ENCODE measurements at places on chromosomes 4 and X.

DNA sequence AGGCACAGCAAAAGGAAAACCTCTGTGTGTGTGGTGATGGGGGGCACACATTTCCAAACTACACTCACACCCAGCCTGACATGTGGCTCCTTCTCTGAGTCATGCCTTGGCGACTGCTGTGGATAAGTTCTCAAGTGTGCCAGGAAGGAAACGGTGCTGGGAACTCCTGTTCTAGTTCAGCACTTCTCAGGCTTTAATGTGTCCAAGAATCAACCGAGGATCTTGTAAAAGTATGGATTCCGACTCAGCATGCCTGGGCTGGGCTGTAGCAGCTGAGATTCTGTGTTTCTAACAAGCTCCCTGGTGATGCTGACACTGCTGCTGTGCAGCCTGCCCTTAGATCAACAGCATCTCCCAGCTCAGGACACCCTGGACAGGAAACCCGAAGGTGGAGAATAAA, 20.2 kb downstream of the CLNK start:
- no peak for DNase-seq

DNA sequence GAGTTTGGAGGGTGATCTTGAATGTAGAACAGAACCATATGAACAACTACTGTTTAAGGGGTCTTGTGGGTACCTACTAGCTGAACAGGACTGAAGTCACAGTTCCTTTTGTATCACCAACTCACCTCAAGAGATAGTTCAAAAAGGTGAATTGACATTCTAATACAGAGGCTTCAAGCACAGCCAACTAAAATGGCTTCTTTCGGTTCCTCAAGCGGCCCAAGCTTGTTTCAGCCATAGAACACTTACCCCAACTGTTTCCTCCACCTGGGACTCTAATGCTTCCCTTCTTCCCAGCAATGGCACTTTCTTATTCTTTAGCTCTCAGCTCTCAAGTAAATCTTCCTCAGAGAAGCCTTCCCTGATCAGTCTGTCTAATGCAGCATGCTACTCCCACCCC, 277.5 kb upstream of the GK2 start:
- no peak for DNase-seq

GRCh38 chr4:78763251-78763650, 12.9 kb upstream of the BMP2K start:
- DNase-seq = no peak

- DNase-seq = no peak
Measured at GRCh38 chrX:23813808-23814207, 30.8 kb downstream of the SAT1 start.

- no peak for DNase-seq
Measured at GRCh38 chr4:139740531-139741041, 75.0 kb downstream of the MGST2 start.

DNA sequence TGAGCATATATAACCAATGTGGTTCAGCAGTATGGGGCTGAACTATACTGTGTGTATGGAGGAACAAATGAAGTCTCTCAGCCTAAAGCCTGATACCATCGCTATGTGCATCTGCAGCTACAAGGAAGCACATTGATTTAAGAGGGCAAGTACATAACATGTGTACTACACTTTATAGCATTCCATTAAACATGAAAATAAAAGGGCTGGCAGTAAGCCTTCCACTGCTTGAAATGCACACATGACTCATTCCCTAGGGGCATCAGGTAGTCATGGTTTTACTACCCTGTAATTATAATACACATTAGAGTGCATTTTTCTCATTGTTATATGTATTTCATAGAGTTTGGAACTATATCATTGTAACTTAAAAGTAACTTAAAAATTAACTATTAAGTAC, 51.2 kb downstream of the SMARCA1 start:
- no peak for DNase-seq

GRCh38 chr4:160423879-160424451, 1321.1 kb downstream of the RAPGEF2 start:
- no peak for DNase-seq

GRCh38 chr4:807792-808191, 18.1 kb downstream of the CPLX1 start:
- DNase-seq = no peak

- no peak for DNase-seq
Measured at GRCh38 chr4:26931966-26932365, 71.3 kb downstream of the STIM2 start.

DNA sequence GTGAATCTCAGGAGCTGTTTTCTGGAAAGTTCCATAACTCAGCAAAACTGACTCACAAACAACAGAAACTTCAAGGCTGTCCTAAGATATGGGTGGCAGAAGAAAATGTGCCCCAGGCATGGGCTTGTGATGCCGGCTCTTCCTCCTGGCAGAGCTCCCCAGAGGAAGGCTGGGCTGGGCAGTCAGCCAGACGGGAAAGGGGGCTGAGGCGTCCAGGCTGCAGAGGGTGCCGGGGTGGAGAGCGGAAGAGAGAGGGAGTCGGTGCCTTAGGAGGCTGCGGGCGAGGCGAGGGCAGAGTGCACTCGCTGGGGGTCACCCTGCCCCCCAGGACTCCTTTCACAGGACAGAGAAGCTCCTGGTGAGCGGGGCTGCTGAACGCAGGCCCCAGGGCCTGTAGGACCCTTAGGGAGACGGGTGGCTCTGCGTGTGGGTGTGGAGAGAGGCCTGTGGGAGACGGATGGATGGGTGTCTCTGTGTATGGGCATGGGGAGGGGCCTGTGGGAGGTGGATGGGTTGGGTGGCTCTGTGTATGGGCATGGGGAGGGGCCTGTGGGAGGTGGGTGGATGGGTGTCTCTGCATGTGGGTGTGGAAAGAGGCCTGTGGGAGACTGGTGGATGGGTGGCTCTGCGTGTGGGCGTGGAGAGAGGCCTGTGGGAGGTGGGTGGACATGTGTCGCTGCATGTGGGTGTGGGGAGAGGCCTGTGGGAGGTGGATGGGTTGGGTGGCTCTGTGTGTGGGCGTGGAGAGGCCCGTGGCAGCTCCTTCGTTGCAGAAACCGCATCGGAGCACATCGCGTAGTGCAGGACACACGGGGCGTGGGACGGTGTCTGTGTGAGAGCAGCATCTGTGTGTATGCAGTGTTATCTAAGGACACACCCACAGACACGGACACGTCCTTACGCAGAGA, 15.9 kb downstream of the PCGF3 start:
- no peak for DNase-seq

GRCh38 chr4:149031399-149031798, 589.2 kb upstream of the NR3C2 start:
- no peak for DNase-seq

DNA sequence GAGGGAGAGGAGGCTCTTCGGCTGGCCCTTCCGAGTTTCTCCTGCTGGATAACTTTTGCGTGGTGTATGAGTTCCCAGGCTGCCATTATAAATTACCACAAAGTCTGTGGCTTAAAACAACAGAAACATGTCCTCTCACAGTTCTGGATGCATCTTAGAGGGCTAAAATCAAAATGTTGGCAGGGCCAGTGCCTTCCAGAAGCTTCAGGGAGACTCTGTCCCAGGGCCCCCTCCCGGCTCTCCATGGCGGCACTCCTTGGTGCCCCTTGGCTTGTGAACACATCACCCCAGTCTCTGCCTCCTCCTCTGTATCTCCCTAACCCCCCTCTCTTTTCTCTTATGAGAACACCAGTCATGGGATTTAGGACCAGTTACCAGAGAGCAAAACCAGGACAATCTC, 23.3 kb upstream of the PPP2R2C start:
- no peak for DNase-seq

- peak; percentile 41 for DNase-seq
Measured at GRCh38 chr4:80201252-80202151, 4.2 kb downstream of the PRDM8 start.

- DNase-seq = no peak
Measured at GRCh38 chrX:54721424-54721823, 76.6 kb downstream of the ITIH6 start.

- DNase-seq = no peak
Measured at GRCh38 chr4:140255927-140256326, 101.9 kb upstream of the MAML3 start.

DNA sequence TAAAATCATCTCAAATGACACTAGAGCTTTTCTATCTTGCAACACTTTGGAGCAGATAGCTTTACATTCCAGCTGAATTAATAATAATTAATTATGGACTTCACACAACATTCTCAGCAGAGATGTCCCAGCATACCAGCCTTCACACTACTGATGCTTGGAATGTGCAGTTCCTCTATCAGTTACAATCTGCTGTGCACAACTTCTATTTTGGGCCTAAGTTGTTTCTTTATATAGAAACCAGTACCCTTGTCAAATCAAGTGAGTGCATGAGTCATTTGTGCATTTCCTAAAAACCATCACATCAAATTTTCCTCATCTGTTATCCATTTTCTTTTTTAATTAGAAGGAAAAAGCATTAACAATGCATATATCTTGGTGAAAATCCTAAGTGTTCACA, 8.8 kb upstream of the RASL11B start:
- DNase-seq = no peak

DNA sequence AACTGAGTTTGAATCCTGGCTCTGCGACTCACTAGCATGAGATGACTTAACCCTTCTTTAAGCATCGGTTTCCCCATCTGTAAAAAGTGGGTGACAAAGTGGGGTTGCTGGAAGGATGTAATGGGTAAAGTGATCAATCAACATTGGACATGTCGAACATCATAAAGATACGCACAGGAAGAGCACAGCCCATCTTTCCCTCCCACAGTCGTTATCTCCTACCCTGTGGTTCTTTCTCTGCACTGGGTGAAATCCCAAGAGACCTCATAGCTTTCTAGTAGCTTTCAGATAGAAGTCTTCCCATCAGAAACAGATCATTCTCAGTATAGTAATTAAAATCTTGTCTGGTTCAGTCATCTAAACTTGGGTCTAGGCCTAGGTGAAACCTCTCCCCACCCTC, 216.5 kb downstream of the CBR4 start:
- no peak for DNase-seq

- no peak for DNase-seq
Measured at GRCh38 chr4:18421519-18421918, 400.0 kb upstream of the LCORL start.

DNA sequence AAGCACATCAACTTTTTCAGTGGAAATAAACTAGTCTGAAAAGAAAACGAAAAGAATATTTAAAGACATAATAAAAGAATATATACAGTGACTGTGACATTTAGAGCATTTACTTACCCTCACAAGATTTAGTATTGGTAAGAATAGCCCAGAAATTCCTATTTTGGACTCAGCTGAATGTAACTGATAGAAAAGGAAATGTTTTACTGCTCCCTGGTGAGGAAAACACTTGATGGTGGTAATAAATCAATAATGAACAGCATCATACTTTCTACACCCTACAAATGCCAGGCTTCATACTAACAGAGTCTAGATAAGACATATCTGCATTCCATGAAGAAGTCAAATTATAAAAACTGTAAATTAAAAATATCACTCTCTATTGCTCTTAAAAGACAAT, 753.5 kb upstream of the PCDH10 start:
- DNase-seq = no peak

DNA sequence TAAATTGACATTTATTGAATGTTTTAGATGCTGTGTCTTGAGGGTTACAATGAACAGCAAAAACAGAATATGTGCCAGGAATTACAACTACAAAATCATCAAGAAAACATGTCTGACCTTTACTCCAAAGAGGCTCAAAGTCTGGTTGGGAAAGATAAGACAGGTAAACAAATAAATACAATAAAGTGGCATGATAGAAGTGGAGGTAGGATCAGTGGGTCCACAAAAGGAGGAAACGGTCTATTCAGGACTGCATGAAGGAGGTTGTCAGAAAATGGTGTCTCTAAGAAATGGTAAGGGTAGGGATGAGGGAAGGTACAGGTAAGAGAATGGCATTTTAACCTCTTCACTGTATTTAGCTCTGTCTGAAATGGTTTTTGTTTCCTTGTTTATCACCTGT, 3.8 kb downstream of the ARHGEF38 start:
- DNase-seq = no peak

GRCh38 chr4:4344915-4345527, 41.9 kb upstream of the NSG1 start:
- DNase-seq = no peak

GRCh38 chr4:97645071-97645821, 498.0 kb downstream of the STPG2 start:
- no peak for DNase-seq

GRCh38 chr4:2608291-2608690, 71.8 kb downstream of the FAM193A start:
- DNase-seq = no peak

- no peak for DNase-seq
Measured at GRCh38 chrX:151084454-151084853, 91.9 kb upstream of the GPR50 start.

GRCh38 chr4:40316782-40317635, 18.1 kb upstream of the CHRNA9 start:
- peak; percentile 66 for DNase-seq

DNA sequence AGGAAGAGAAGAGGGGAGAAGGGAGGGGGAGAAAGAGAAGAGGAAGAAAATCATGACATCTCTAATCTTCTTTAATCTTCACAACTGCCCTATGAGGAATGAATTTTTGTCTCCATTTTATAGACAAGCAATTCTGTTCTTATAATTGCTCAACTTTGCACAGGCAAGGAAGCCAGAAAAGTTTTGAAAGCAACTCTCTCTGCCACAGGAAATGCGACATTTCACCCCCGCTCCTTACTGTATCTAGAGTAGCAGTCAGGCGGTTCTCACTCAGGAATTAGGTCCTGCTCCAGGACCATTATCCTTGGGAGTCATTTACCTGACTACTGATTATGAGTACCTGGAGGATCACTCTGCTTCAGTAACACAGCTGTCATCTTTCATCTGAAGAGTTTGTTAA, 69.2 kb upstream of the FAM9A start:
- DNase-seq = no peak

DNA sequence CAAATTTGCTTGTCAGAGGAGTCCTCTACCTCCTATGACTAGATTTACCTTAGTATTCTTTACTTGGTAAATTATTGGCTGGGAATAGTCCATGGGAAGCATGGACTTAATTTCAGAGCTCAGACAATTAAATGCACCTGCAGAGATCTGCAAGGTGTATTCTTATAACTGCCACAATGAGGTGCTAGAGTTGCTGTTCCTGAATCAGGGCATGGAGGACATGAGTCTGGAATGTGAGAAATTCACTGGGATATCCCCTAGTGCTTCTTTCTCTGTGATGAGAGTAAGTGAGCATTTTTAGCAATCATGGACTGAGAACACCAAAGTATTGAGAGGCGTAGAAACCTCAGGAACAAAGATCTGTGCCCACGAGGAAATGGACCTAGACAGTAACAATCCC, 32.9 kb upstream of the GRID2 start:
- no peak for DNase-seq

GRCh38 chr4:165418073-165418472, 39.3 kb downstream of the CPE start:
- DNase-seq = no peak

Data from central memory CD8-positive, alpha-beta T cell (primary cell).